ENCODE measurements at places on chromosomes 1 and 21.

GRCh38 chr1:17363771-17364170 is 8.2 kb upstream of the PADI6 start:
- DNase-seq, result no peak

DNA sequence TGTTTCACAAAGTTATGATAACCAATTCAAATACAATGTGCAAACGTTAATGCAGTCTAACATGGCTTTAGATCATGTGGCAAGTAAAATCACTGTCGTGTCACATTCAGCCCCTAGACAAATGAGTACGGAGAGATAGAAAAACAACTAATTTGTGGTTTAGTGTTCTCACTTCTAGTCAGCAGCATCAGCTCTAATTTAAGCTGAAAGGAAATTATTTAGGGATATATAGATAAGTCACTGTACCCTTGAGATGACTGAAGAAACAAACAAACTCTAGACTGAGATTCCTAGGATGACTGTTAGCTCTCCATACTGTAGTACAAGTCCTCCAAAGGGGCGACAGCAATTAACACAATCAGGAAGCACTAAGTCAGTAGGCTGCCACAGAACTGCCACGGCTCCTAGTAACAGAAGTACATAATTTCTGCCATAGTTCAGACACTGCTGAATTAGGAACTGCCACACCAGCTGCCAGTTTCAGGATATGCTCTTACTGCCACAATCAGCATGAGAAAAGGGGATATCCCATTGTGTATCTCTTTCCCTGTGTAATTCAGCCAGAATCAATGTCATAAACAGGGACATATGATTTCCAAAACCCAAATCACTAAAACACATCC is 150.4 kb upstream of the NEGR1 start:
- no peak for DNase-seq

DNA sequence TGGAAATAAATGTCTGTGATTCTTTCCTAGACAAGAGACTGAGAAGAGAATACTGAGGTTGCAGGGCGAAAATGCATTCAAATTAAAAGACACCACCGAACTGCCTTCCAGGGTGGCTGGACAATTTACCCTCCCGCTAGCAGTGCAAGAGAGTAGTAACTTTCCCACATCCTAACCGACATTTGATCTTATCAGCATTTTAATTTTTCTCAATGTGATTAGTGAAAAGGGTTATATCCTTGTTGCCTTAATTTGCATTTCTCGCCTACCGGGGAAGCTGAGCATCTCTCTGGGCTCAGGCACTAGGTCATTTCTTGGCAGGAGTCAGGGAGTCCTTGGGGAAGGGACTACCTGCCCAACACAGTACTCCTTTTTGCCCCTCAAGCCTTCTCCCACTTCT is 2.8 kb downstream of the TNFRSF8 start:
- no peak for DNase-seq

DNA sequence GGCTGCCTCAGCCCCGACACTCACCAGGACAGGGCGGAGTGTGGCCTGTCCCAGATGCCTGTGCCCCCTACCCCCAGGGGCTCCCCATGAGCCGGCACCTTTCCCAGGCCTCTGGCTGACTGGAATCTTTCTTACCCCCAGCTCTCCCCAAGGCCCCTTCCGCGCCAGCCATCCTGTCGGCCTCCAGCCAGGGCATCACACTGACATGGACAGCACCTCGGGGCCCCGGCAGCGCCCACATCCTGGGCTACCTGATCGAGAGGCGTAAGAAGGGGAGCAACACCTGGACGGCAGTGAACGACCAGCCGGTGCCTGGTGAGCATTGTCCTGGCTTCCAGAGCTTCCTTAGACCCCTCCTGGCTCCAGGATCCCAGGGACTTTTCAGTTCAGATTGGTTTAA is 26.5 kb downstream of the IGFN1 start:
- no peak for DNase-seq

DNA sequence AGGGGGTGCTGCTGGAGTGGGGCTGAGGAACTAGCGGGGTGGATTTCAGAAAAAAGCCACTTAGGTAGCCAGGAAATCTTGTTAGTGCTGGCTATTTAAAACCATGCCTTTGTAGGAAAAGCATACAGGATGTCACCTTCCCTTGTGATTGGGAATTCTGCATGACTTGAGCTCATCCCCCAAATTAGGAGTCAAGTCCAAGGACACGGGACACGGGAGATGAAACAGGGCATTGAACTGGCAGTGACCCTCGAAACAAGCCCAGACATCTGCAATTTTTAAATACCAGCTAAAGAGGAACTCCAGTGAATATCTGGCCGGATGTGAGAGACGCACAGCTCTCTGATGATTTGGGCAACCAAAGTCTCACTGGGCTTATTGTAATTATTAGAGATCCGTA is 32.8 kb downstream of the C2CD2 start:
- no peak for DNase-seq

DNA sequence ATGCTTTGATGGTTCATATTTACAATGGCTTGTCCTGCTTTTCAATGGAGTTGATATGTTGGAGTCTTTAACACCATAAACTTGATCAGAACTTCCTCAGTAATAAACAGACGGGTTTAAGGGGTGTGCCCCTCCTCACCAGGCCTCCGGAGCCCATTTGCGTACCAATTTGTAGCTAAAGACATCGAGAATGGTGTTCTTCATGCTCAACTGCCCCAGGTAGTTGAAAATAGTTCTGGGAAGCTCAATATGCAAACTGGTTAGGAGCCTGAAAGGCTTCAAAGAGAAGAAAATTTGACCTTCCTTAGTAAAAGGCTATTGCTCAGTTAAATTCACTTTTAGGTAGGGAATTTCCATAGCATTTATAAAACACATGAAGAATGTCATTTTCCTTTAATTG is 68.1 kb upstream of the RRP15 start:
- no peak for DNase-seq

GRCh38 chr1:182826892-182827291 is 12.3 kb upstream of the DHX9 start:
- DNase-seq, result no peak
